ENCODE measurements at places on chromosomes 3 and 15. TPM values are rescaled to one million over a fixed set of nuclear protein-coding genes. Genes with fewer than 3 reads are reported as not detected.
A peak's percentile ranks its signal among the peaks of the same experiment; 100 is the strongest.

DNA sequence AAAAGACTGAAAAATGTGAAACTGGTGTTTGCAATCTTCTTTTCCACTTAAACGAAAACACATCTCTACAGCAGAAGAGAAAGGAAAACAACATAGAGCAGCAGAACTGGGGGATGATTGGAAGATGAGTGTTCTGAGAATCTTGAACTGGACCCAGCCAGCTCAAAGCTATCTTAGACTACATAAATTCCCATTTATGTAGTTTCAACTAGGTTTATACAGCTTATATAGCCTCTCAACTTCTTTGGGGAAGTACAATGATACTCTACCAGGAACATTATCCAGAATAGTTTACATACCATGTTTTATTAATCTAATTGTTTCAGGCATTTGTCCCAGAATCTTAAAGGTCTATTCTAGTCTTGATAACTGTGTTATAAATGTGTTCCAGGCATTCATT, 658.2 kb upstream of the LMCD1 start:
- H3K27me3 ChIP-seq, result no peaks in the 10 kb centered on the region
- no peak for DNase-seq
- no peak overlapping the region for H3K27ac ChIP-seq
- H3K4me1 ChIP-seq, result no peaks in the 10 kb centered on the region
- H3K36me3 ChIP-seq, result no peaks in the 10 kb centered on the region

DNA sequence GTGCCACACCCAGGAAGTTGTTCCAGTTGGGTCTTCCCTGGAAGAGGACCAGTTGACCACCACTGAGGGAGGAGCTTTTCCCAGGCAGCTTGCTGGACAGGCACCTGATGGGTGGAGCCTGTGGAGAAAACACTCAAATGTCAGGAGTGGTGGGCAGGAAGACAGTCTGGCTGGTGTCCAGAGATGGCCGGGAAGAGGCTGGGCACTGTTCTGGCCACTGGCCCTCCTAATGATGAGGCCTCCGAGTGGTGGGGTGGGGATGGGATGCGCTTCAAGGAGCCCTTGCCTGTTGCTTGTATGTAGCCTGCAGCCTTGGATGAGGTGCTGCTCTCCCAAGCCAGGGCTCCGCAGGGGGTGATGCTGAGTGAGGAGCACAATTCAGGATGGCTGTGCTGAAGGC, 12.3 kb downstream of the PLEKHO2 start:
- H3K4me1 ChIP-seq, result peaks cover 61% of the 10 kb centered on the region
- H3K27ac ChIP-seq, result peak overlapping the region; percentile 37
- no peaks in the 10 kb centered on the region for H3K27me3 ChIP-seq
- DNase-seq, result no peak

Gene NUDT16
- polyA plus RNA-seq, result 20.6 TPM

- no peaks in the 10 kb centered on the region for H3K4me1 ChIP-seq
- no peaks in the 10 kb centered on the region for H3K36me3 ChIP-seq
- H3K27me3 ChIP-seq, result no peaks in the 10 kb centered on the region
- no peak overlapping the region for H3K27ac ChIP-seq
- H3K4me3 ChIP-seq, result no peak overlapping the region
Observed at GRCh38 chr3:17310983-17311382, 426.2 kb downstream of the PLCL2 start.

Gene P2RY12
- 0.47 TPM for polyA plus RNA-seq

DNA sequence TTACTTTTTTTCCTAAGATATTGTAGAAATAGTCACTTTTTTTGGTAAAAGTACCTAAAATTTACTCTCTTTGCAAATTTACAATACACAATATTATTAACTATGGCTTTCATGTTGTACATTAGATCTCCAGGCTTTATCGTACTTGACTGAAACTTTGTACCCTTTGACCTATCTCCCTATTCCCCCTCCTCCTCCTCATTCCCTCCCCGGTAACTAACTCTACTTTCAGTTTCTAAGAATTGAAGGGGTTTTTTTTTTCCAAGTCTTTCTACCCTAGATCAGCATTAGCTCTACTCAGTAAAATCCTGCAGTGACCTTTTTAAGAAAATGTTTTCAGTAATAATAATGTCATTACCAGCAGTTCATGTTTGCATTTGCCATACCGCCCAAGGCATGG, 10.1 kb downstream of the HACL1 start:
- H3K4me1 ChIP-seq, result no peaks in the 10 kb centered on the region
- no peaks in the 10 kb centered on the region for H3K36me3 ChIP-seq
- no peaks in the 10 kb centered on the region for H3K27me3 ChIP-seq
- no peak overlapping the region for H3K4me3 ChIP-seq
- no peak overlapping the region for H3K27ac ChIP-seq

GRCh38 chr3:10939556-10939955, 53.0 kb upstream of the SLC6A1 start:
- H3K4me3 ChIP-seq, result no peak overlapping the region
- no peak for DNase-seq
- H3K36me3 ChIP-seq, result no peaks in the 10 kb centered on the region
- H3K27ac ChIP-seq, result no peak overlapping the region
- H3K4me1 ChIP-seq, result peaks cover 9% of the 10 kb centered on the region

DNA sequence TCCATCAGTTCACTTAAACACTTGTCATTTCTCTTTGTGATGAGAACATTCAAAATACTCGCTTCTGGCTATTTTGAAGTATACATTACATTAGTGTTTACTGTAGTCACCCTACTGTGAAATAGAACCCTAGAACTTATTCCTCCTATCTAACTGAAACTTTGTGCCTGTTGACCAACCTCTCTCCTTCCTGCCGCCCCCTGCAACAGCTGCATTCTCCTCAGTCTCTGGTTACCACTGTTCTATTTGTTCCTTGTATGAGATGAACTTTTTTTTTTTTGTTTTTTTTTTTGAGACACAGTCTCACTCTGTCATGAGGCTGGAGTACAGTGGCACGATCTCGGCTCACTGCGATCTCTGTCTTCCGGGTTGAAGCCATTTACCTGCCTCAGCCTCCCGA, 2.9 kb downstream of the RAD51 start:
- H3K27me3 ChIP-seq, result no peaks in the 10 kb centered on the region
- H3K36me3 ChIP-seq, result no peaks in the 10 kb centered on the region
- no peak overlapping the region for H3K27ac ChIP-seq
- no peak for DNase-seq

Gene FANCD2OS
- 118 TPM for polyA plus RNA-seq

- H3K27ac ChIP-seq, result no peak overlapping the region
- H3K4me1 ChIP-seq, result no peaks in the 10 kb centered on the region
- no peaks in the 10 kb centered on the region for H3K36me3 ChIP-seq
- no peaks in the 10 kb centered on the region for H3K27me3 ChIP-seq
- H3K4me3 ChIP-seq, result no peak overlapping the region
- DNase-seq, result no peak
Observed at GRCh38 chr3:144308396-144308795, 336.8 kb downstream of the DIPK2A start.

DNA sequence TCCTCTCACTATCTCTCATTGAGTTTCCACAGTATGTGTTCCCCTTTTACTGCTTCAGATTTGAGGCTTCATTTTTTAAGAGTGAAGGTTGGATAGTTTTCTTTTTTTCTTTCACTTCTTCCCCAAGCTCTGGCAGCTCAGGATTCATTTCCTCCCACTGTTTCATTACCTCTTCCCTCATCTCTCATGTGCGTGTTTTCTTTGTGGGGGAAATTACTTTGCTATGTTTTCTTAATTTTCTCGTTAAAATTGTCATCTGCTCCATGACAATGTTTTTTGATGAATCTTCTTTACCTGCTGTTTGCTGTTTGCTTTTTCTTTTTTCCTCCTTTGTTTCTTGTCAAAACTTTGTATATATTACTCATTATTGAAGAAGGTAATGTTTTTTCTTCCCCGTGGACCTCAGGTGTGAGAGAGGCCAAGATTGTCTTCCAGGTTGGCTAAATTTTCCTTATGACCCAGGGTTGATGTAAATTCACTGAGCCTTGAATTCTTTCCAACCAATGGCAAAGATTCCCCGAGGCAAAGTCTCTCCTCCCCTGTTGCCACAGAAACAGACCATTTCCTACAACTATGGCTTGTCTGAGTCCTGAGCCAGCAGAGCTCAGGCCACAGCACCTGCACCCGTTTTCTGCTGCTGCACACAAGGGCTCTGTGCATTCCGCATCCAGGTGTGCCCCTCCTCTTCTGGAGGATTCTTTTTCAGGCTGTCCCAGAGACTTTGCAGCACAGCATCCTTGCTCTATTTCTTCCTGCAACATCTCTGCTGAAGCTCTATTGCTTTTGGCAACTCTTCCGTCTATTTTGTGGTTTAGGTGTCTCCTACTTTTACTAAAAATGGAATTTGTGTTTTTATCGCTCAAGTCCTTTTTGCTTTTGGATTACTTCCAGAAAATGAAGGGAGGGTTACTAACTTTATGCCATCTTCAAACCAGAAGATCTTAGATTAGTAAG, 66.1 kb downstream of the NOX5 start:
- no peak for DNase-seq
- peaks cover 18% of the 10 kb centered on the region for H3K4me1 ChIP-seq
- no peak overlapping the region for H3K4me3 ChIP-seq
- H3K36me3 ChIP-seq, result no peaks in the 10 kb centered on the region
- no peak overlapping the region for H3K27ac ChIP-seq

DNA sequence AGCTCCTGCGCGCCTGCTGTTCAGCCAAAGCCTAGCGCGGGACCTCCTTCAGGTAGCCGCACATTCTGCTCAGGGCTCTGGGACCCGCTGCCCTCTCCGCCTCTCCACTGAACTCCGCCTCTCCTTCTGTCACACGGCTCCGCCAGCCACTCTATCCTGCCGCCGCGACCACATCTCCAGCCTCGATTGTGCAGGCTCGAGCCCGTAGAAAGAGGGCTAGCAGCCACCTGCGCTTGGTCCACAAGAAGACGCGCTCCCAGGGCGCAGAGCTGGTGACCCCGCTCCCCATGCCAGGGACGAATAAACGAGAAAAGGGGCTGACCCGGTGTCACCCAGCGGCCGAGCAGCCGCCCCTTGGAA, 1.1 kb upstream of the VIPR1 start:
- peaks cover 25% of the 10 kb centered on the region for H3K4me1 ChIP-seq
- H3K27ac ChIP-seq, result no peak overlapping the region
- no peaks in the 10 kb centered on the region for H3K36me3 ChIP-seq
- no peaks in the 10 kb centered on the region for H3K27me3 ChIP-seq
- DNase-seq, result no peak
- H3K4me3 ChIP-seq, result no peak overlapping the region

DNA sequence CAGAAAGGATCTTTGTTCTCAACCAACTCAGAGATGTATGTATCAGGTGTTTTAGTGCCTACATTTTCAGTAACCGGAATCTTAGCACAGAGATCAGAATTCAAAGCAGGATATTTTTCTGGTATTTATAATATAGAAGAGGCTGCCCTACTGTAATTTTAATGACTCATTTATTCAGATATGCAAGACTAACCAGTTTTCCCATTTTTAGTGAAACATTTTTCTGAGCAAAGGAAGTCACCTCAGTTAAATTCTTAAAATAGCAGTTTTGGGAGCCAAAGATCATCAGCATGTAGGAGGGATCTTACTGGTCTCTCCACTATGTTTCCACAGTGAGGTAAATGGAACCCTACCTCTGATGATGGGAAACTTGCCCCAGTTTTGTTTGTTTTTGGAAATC, 42.0 kb downstream of the SRP14 start:
- no peak overlapping the region for H3K4me3 ChIP-seq
- H3K27me3 ChIP-seq, result no peaks in the 10 kb centered on the region
- no peaks in the 10 kb centered on the region for H3K36me3 ChIP-seq
- H3K27ac ChIP-seq, result no peak overlapping the region

DNA sequence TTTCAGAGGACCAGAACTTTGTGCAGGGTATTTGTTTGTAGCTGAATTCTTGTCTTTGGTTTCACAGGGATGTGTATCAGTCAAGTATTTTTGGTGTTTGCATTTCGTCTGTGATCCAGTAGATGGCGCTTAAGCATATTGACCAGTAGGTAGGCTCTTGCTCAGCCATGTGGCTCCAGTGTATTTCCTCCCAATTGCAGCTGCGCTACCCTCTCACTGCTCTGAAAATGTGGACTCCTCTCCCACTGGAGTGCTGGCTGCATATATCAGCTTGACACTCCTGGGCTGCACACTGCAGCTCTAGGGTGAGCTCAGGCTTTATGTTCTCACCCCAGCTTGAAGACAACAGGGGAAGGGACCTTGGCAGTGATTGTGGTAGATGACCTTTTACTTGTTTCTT, 1264.3 kb upstream of the ALCAM start:
- no peak overlapping the region for H3K27ac ChIP-seq
- no peak overlapping the region for H3K4me3 ChIP-seq
- no peaks in the 10 kb centered on the region for H3K36me3 ChIP-seq
- H3K4me1 ChIP-seq, result no peaks in the 10 kb centered on the region

GRCh38 chr15:31148297-31149087, 47.0 kb upstream of the TRPM1 start:
- H3K27me3 ChIP-seq, result no peaks in the 10 kb centered on the region
- H3K4me3 ChIP-seq, result no peak overlapping the region
- no peaks in the 10 kb centered on the region for H3K36me3 ChIP-seq
- no peak overlapping the region for H3K27ac ChIP-seq
- H3K4me1 ChIP-seq, result no peaks in the 10 kb centered on the region

DNA sequence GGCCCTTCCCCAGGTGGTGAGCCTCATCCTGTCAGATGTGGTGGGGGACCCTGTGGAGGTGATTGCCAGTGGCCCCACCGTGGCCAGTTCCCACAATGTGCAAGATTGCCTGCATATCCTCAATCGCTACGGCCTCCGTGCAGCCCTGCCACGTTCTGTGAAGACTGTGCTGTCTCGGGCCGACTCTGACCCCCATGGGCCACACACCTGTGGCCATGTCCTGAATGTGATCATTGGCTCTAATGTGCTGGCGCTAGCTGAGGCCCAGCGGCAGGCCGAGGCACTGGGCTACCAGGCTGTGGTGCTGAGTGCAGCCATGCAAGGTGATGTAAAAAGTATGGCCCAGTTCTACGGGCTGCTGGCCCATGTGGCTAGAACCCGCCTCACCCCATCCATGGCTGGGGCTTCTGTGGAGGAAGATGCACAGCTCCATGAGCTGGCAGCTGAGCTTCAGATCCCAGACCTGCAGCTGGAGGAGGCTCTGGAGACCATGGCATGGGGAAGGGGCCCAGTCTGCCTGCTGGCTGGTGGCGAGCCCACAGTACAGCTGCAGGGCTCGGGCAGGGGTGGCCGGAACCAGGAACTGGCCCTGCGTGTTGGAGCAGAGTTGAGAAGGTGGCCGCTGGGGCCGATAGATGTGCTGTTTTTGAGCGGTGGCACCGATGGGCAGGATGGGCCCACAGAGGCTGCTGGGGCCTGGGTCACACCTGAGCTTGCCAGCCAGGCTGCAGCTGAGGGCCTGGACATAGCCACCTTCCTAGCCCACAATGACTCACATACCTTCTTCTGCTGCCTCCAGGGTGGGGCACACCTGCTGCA, 4.8 kb downstream of the GLYCTK start:
- peaks cover 14% of the 10 kb centered on the region for H3K4me1 ChIP-seq
- H3K4me3 ChIP-seq, result no peak overlapping the region
- no peak for DNase-seq
- H3K27me3 ChIP-seq, result no peaks in the 10 kb centered on the region
- H3K27ac ChIP-seq, result no peak overlapping the region

Gene OR5H15
- not detected for polyA plus RNA-seq

DNA sequence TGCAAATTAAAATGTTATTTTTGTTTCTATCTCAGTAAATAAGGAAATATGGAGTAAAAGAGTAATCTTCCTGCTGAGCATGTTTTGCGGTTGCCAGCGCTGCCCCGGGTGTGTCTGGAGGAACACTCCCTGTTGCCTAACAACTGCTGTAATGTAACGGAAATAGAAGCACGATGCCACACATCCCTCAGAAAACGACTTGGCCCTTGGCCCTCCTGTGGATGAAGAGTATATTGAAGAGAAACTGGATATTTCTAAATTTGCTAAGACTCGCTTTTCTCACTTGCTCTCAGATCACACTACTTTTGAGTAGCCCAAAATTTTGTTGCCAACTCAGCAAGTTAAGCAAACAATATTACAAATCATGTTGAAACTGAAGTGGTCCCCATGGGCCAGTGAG, 18.9 kb downstream of the CX3CR1 start:
- H3K36me3 ChIP-seq, result no peaks in the 10 kb centered on the region
- no peak overlapping the region for H3K4me3 ChIP-seq
- no peaks in the 10 kb centered on the region for H3K27me3 ChIP-seq
- no peak overlapping the region for H3K27ac ChIP-seq
- no peaks in the 10 kb centered on the region for H3K4me1 ChIP-seq

Gene NR2C2
- 52.6 TPM for polyA plus RNA-seq
